ENCODE measurements at places on chromosomes 13 and 19.

- no peak for DNase-seq
These were observed 15.7 kb downstream of the ZNF444 start for GRCh38 chr19:56156768-56157167.

GRCh38 chr13:111210091-111210490 lies 95.0 kb downstream of the ARHGEF7 start:
- DNase-seq: no peak

DNA sequence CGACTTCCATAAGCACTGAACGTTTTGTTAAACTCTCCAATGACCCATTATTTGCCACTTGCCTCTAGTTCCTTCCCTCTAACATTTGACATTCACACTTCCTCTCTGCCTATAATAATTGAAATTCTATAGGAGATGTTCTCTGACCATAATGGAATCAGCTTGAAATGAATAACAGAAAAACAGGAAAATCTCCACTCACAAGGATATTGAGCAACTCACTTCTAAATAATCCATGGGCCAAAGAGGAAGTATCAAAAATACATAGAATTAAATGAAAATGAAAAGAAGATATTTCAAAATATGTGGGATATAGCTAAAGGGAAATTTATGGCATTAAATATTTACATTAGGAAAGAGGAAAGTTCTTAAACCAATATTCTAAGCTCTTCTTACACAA lies 3.4 kb upstream of the FCGBP start:
- no peak for DNase-seq

DNA sequence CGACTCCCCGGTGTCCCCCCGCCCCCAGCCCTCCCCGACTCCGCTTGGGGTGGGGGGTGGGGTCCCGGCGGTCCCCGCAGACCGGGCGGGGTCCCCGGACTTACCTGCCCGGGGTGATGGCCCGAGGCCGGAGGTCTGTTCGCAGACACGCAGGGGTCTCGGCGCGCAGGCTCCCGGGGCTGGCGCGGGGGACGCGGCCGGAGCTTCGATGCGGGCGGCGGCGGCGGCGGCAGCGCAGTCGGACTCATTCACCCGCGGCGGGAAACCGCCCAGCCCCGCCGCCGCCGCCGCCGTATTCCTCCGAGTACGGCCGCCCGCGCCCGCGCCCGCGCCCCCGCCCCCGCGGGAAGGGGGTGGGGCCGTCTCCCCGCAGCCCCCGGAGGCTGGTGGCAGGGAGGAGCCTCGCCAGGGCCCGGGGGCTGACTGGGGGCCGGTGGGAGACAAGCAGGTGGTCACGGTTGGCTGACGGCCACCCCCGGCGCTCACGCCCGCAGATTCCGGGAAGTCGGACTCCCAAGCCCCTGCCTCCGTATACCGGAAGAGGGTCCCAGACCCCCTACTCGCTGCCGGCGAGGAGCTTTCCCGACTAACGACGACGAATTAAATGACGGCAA lies at the start of gene C2CD4C:
Gene C2CD4C, minus strand, starts transcription at position 246 of the 614 bp plus-strand sequence. CDS start 786 bp downstream, outside the sequence.
- no peak for DNase-seq

- no peak for DNase-seq
These were observed 71.1 kb downstream of the PIBF1 start for GRCh38 chr13:72853000-72853399.

DNA sequence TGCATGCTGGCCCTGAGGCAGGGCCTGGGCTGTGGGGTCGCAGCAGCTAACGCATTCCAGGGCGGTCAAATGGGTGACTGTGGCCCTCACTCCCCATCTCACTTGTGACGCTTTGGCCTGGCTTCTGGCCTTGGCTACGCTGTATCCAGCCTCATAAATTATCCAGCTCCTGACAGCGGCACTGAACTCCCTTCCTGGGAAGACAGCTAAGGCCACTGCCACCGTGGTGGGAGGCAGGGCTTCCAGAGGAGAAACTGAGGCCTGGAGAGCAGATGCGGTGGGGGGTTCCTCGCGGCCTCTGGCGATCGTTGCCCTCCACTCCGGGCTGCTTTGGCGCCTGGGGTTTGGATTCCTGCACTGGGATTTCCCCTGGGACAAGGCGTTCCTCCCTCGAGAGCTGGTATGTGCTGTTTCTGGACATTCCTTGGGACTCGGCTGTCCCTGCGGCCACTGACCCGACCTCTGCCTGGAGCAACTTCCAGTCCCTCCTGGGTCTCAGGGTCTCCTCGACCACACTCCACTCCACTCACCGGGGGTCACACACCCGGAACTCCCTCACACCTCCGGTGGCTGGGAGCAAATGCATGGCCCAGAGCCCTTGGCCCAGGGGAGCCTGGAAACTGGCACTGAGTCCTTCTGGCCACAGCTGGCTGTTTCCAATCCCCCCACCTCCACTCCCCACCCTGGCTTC lies 3.4 kb downstream of the TBXA2R start:
- DNase-seq: no peak

- no peak for DNase-seq
These were observed 6.7 kb downstream of the KHSRP start for GRCh38 chr19:6417713-6418561.

DNA sequence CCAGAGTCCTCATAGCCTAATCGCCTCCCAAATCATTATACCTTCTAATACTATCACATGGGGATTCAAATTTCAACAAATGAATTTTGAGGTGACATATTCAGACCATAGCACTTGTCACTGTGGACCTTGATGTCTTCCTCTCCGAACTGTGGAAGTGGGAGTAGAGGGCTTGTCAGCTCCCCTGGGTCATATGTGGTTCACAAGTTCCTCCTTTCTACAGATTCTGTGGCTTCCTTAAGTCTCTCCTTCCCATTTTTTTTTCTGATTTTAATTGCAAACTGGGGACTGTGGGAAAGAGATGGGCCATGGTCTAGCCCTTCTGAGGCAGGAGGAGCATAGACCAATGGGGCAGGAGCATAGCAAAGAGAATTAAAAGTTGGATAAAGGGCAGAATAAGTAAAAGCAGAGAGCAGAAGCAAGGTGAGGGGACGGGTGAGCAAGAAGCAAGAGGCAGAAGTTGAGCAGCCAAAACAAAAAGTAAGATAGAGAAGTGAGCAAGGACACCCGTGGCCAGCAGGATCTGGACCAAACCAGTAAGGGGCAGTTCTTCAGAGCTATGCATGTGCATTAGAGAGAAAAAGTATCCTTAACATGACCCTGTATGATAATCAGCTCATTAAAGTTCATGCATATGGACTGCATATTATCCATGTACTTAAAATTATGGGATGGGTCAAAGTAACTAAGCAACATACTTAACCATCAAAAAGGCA lies 2.6 kb upstream of the SIGLEC7 start:
- DNase-seq: no peak

GRCh38 chr13:34421858-34422475 lies 520.1 kb upstream of the NBEA start:
- DNase-seq: no peak

DNA sequence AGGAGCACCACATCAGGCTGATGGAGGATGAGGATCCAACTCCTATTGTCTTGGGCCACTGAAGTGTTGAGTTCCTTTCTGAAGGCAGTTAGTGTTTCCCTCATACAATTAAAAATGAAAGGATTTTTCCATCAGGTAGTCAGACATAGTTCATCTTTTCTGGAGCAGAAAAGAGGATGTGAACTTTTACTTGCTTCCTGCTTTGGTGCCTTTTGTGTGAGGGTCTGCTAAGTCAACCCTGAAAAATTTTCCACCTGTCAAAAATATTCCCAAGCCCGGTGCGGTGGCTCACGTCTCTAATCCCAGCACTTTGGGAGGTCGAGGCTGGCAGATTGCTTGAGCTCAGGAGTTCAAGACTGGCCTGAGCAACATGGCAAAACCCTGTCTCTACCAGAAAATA lies 43.9 kb downstream of the RGCC start:
- DNase-seq: no peak

- DNase-seq: no peak
These were observed 48.6 kb downstream of the PIN1 start for GRCh38 chr19:9883764-9884163.

DNA sequence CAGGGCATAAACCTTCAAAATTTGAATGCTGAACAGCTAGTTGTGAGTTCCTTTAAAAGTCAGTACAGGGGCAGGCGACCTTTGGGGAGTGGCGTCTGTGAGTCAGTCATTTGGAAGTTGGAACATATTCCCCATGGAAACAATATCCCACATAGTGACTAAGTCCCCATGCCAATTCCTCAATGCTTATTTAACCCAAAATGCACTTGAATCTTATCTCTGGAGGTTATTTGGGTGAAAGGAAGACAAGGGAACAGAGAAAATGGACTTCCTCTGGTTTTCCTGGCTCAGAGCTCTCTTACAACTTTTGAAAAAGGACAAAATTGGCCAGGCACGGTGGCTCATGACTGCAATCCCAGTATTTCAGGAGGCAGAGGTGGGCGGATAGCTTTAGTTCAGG lies 479.2 kb upstream of the NBEA start:
- no peak for DNase-seq

DNA sequence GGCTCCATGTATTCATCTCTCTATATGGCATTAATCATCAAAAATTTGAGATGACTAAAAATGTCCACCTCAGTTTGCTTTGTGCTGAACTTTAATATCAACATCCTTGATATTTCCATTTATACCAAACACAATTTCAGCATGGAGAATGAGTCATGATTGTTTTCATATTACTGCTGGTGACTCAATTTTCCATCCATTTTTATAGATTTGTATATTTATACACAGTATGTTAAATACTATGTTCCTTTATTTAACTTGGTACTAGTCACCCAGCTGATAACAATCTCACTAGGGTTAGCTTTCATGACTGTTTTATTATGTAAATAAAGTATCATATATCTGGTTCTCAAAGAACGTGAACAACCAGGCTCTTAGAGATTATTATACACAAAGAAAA lies 1255.1 kb downstream of the SLITRK1 start:
- no peak for DNase-seq

DNA sequence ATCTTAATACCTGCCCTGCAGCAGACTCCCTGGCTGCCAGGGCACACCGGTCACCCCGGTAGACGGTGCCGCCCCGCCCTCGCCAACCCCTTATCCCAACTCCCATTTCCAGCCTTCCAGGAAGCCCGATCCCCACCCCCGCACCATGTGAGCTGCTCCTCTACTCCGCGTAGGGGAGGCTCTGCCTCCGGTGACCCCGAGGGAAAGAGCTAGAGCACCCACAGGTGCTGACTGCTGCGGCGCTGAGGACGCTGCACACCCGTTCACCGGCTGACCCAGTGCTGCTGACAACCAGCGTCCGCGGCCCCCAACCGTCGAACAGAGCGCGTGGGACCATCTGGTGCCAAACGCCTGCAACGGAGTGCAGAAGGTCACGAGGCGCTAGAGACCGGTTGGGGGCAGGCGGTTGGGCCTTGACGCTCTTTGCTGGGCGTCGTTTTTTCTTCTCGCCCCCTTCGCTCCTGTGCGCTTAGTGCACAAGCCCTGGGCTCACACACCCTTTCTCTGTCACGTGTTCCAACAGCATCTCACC lies 59.6 kb upstream of the ZNF599 start:
- DNase-seq: no peak

DNA sequence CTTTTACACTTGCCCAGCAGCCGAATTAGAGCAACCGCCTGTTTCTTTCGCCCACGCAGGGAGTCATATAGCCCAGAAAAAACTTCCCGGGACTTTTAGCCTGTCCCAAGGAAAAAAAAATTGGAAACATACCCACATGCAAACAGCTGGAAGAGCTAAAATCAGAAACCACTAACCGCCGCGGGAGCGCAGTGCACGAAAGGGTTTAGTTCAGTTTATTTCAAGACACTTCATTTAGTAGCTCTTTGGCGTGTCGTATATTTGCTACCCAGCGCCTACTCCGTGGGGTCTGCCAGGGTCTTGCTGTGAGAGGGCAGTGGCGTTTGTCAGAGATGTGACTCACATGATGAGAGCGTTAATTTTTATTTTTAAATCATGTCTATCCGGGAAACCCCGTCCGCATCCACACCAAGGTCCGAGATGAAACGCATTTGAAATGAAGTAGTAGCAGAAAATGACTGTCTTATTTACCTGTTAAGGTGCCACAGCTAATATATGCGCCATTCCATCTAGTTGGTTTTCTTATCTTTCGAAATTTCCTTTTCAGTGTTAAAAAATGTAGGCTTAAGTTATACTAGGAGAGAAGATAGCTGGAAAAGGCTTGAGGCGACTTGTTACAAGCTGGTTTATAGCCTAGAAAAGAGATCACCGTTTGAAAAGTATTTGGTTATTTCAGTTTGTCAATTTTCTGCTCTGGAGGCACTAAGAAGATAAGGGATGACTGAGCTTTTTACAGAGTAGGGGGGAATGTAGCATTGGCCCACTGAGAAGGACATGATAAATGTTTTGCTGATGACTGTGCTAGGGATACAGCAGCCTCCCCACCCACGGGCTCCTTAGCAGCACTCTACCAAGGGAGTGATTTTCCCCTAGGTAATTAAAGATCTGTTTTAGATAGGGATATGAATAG lies 1.7 kb downstream of the KLF5 start:
- no peak for DNase-seq

- DNase-seq: no peak
These were observed 38.2 kb upstream of the IGFL1 start for GRCh38 chr19:46191356-46191755.

DNA sequence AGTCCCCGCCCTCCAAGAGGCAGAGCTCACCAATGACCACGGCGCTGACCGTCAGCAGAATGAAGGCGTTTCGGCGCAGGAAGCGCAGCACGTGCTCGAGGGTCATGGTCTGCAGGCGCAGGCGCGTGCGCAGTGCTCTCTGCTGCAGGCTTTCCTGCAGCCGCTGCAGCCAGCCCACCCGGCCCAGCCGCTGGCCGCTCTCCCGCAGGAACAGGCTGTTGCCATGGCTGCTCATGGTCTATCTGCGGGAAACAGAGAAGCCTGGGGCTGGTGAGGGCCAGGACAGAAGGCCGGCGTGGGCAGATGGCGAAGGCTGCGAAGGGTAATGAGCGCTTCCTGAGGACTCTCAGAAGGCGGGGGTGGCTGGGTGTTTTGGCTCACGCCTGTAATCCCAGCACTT lies 7.0 kb downstream of the SLC1A6 start:
- no peak for DNase-seq

GRCh38 chr13:28394422-28394821 lies 100.5 kb downstream of the FLT1 start:
- no peak for DNase-seq

- DNase-seq: no peak
These were observed 725 bp downstream of the ZNF682 start for GRCh38 chr19:20038358-20039202.

DNA sequence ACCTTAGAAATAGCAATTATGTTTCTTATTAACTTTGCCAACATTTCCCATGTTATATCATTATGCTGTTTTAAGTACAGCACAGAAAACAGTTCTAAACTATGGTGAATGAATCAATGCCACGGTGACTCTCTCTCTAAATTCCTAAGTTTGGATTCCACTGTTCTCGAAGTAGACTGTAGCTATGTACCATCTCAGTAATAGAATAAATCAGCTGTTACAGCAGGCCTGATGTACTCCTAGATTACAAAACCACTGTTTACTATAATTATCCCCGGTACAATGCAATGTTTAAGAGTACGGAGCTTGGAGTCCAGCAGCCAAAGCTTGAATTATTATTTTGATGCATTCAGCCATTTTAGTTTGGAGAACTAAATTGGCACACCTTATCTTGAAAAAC lies 476.3 kb upstream of the SLITRK1 start:
- DNase-seq: no peak

- no peak for DNase-seq
These were observed 34.4 kb upstream of the NANOS3 start for GRCh38 chr19:13842291-13843103.

All from activated CD4-positive, CD25-positive, alpha-beta regulatory T cell treated with anti-CD3 and anti-CD28 coated beads, Interleukin-2, amount 50 U/mL, for 16 hours (primary cell).